ENCODE measurements at places on chromosomes 5 and 9.

DNA sequence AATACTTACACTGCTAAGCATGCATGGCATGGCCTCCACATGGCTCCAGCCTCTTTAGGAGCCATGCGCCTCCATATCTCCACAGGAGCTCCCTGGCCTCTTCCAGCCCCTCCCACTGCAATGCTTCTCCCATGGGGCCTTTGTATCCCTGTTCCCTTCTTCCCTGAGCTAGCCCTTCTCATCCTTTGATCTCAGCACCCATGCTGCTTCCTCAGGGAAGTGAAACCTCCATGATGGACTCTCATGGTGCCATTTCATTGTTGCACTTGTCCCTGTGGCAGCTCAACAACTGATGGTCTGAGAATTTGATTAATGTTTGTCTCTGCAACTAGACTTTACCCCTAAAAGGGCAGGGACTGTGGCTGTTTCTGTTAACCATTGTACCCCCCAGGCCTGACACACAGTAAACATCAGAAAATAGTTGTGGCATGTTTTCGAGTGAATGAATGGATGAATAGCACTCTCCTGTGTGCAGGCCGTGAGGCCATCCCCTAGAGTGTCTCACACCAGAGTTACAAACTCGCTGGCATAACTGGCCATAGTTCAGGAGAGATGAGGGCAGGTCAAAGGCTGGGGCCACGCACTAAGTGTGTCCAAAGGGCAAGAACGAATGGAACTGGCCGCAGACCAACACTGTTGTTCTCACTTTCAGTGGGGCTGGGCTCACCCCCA lies 6.6 kb downstream of the IDNK start:
- no peaks in the 10 kb centered on the region for H3K4me1 ChIP-seq
- H3K27me3 ChIP-seq, result no peaks in the 10 kb centered on the region
- H3K4me3 ChIP-seq, result no peak overlapping the region
- no peak overlapping the region for H3K27ac ChIP-seq
- H3K36me3 ChIP-seq, result peaks cover 10% of the 10 kb centered on the region

- no peak overlapping the region for H3K4me3 ChIP-seq
- peaks cover 15% of the 10 kb centered on the region for H3K36me3 ChIP-seq
- H3K4me1 ChIP-seq, result peaks cover 26% of the 10 kb centered on the region
- peaks cover 8% of the 10 kb centered on the region for H3K27me3 ChIP-seq
- DNase-seq, result no peak
- H3K27ac ChIP-seq, result no peak overlapping the region
These were observed 1.6 kb upstream of the PRRC1 start for GRCh38 chr5:127515693-127516440.

GRCh38 chr9:124320062-124320973 lies 62.6 kb downstream of the NEK6 start:
- H3K36me3 ChIP-seq, result no peaks in the 10 kb centered on the region
- peaks cover 4% of the 10 kb centered on the region for H3K4me1 ChIP-seq
- H3K27me3 ChIP-seq, result no peaks in the 10 kb centered on the region

- DNase-seq, result no peak
- peaks cover 66% of the 10 kb centered on the region for H3K36me3 ChIP-seq
- H3K4me3 ChIP-seq, result no peak overlapping the region
- H3K27me3 ChIP-seq, result no peaks in the 10 kb centered on the region
These were observed 8.2 kb upstream of the TOR4A start for GRCh38 chr9:137269231-137269772.

GRCh38 chr5:17190242-17190778 lies 27.1 kb upstream of the BASP1 start:
- H3K36me3 ChIP-seq, result no peaks in the 10 kb centered on the region
- no peaks in the 10 kb centered on the region for H3K27me3 ChIP-seq
- no peaks in the 10 kb centered on the region for H3K4me1 ChIP-seq
- no peak overlapping the region for H3K27ac ChIP-seq
- no peak for DNase-seq
- no peak overlapping the region for H3K4me3 ChIP-seq
